HEK293T (cell line): ENCODE measurements at places on chromosomes 3 and 15.

- DNase-seq = no peak
These were observed 242.8 kb downstream of the TBL1XR1 start for GRCh38 chr3:176954517-176954916.

DNA sequence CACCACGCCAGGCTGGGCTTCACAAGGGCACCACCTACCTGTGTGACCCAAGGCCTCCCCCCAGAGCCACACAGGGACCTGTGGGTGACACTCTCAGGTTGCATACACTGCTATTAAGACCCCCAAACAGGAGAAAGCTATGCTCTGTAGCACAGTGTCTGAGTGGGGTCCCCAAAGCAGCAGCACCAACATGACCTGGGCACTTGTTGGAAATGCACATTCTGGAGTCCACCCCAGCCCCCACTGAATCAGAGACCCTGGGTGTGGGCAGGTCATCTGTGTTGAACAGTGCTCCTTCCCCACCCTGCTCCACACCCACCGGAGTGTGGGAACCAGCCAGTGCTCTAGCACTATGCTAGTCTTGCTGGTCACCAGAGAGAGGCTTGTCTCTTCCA is 76.1 kb downstream of the ADAMTS17 start:
- peak; percentile 3 for DNase-seq

GRCh38 chr3:56917361-56918110 is 115.8 kb upstream of the ARHGEF3 start:
- DNase-seq = no peak

DNA sequence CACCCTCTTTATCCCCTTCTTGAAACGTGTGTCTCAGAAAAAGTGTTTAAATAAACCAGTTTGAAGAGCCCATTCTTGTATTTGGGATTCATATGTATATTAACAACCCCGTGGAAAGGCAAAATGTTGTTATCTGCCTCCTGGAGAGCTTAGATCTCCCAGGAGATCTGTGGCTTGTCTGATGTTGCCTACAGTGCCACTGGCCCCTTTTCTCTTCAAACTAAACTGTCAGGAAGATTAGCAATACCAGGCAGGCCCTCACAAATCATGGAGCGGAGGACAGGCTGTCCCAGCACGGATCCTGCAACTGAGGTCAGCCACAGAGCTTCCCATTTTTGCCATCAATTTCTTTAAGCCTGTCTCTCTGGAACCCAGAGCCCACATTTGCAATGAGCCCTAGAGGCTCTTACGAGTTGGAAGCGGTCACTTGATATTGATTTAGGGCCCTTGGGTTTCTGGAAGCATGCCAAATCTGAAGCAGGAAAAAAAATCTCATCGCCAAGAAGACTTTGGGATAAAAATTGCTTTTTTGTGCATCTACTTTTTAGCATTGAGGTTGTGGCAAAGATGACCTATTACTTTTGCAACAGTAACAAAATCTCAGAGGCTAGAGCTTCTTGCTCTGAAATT is 234.1 kb downstream of the OPA1 start:
- no peak for DNase-seq

DNA sequence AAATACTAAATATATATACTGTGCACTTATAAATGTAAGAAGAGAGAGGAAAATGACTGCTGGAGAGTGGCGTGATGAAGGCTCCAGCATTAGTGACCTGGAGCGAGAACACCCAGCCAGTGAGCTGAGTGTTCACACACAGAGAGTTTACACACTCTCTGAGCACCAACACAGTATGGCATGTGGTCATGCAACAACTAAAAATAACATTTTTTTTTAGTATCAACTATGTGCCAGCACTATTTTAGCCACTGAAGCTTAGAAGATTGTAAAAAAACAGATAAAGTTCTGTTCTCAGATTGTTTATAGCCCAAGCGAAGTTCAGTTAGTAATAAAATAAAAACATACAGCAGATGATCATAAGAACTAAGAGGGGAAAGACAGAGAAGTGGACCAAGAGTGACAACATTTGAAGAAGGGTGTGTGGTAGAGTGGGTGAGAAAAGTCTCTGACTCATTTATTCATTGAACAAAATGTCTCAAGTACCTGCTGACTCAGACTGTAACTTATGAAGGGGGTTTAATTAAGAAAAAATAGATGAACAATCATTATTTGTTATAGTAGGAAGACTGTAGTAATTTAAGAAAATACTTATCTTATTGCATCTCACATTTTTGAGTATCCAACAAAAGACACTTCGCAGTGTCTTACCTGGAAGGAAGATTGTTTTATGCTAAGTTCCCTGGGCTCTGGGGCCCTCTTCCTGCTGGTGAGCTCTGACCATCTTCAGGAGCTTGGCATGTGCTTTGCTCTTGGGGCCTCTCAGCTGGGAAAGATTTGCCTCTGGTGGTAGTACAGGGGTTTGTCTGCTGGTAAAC is 43.8 kb downstream of the GAP43 start:
- no peak for DNase-seq

- no peak for DNase-seq
These were observed 429.7 kb upstream of the RASGRP1 start for GRCh38 chr15:38994310-38994709.

DNA sequence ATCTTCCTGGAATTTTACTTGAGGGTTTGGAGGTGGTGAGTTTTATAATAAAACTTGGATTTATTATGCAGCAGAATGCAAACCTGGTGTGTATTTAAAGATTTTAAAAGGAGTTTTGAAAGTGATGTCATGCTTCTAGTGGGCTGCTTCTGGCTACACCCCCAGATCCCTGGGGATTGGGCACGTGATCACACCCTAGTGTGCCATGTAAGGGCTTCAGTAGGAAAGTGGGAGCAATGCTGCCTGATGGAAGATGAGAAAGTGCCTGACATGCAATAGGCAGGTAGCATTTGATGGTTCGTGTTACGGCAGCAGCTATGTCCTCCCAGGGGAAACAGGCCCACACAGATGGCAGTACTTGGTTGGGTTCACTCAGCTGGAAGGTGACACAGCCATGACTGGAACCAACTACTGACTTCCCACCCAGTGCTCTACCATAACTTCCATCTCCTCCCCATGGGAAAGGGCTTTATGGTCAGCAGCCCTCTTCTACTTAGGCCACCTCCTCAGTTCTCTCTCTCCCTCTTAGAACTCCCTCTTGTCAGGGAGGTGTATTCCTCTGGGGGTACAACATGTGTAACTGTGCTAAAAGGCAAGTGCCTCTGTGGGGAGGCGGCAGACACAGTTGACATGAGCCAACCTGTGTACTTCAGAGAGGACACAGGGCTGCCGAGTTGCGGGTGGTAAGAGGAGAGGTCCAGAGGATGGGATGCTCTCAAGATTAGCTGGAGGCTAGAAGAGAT is 5.6 kb downstream of the ITPKA start:
- no peak for DNase-seq

- DNase-seq = no peak
These were observed 17.5 kb upstream of the GOLGA8J start for GRCh38 chr15:30065025-30065801.

DNA sequence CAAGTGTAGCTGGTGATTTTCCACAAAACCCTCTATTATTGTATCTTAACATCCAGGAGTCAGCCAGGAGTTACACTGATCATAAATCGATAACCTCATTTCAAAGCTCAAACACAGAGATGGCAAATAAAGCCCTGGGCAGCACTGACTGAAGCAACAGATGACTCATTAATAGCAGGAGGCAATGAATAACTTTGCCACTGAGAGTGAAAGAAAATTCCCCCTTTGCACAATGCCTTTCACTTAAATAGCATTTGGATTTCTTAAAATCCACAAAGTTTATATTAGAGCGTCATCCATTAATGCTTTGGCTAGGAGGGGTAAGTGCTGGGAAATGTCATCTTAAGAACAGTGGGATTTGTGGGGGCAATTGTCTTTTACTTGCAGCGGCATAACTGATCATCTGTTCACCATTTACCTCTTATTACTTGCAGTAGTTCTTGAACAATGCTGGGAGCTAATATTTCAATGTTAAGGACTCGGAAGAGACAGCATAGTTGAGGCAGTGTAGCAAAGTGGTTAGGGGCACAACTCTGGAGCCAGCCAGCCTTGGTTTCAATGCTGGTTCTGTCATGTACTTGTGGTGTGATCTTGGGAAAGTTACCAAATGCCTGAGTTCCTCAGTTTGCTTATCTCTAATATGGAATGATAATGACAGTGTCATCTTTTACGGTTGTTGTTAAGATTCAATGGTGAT is 630.4 kb upstream of the TBL1XR1 start:
- no peak for DNase-seq
